Activated CD4-positive, alpha-beta T cell treated with anti-CD3 and anti-CD28 coated beads, Interleukin-2, Interleukin-4, amounts not matched to agents 100 ng/mL and 50 ng/mL, durations not matched to agents 16 hours and 8 hours (primary cell): ENCODE measurements at places on chromosomes 16 and 17.

DNA sequence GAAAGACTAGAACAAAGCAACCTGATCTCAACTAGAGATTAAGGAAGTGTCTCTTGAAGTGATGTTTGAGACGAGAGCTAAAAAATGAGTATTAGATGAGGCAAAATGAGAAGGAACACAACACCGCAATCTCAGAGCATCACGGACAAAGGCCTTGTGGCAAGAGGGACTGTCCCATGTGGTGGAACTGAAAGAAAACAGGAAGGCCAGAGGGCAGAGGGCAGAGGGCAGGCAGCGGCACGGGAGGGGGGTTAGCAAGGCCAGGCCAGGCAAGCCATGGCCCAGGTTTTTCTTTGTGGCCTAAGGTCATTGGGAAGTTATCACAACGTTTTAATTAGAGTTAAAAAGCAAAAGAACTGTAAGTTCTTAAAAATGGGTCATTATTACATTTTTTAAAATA is 22.5 kb downstream of the RPA1 start:
- no peak for DNase-seq

- DNase-seq: no peak
These were observed 492.0 kb upstream of the ERCC4 start for GRCh38 chr16:13427943-13428342.

DNA sequence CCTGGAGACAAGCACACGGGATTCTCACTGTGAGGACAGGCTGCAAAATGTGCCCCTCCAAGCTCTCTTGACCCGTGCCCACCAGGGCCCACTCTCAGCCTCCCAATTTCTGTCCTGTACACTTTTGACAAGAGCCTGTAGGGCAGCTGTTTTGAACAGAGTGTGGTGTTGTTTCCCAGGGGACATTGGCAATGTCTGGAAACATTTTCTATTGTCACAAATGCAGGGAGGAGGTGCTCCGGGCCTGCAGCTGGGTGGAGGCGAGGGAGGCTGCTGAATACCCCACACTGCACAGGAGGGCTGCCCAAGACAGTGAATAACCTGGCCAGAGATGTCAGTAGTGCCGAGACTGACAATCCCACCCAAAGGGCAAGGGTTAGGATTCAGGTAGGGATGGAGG is 10.5 kb downstream of the CEP295NL start:
- no peak for DNase-seq

- DNase-seq: no peak
These were observed 17.7 kb upstream of the RMI2 start for GRCh38 chr16:11327277-11328171.

GRCh38 chr16:53209877-53210276 is 155.1 kb downstream of the CHD9 start:
- no peak for DNase-seq

GRCh38 chr17:56737421-56738161 is 96.1 kb downstream of the C17orf67 start:
- DNase-seq: no peak

GRCh38 chr16:74605746-74606520 is 981 bp downstream of the GLG1 start:
- DNase-seq: no peak

- DNase-seq: no peak
These were observed 9.8 kb downstream of the TP53 start for GRCh38 chr17:7677388-7678067.

DNA sequence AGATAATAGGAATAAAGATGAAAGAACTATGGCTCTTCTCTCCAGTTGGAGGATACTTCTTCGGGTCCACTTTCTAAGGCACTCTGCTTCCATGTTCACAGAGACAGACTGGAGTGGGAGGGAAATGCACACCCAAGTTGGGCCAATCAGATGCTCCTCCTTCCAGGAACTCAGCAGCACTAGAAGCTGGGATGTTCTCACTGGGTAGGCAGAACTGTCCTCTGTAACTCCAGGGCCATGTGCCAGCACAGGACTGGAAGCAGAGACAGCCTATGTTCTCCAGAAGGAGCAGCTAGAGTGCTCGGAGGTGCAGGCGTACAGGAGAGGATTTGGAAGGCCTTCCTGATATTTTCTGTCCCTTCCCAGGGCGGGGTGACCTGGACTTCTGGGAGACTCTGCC is 49.9 kb upstream of the SREBF1 start:
- DNase-seq: no peak

DNA sequence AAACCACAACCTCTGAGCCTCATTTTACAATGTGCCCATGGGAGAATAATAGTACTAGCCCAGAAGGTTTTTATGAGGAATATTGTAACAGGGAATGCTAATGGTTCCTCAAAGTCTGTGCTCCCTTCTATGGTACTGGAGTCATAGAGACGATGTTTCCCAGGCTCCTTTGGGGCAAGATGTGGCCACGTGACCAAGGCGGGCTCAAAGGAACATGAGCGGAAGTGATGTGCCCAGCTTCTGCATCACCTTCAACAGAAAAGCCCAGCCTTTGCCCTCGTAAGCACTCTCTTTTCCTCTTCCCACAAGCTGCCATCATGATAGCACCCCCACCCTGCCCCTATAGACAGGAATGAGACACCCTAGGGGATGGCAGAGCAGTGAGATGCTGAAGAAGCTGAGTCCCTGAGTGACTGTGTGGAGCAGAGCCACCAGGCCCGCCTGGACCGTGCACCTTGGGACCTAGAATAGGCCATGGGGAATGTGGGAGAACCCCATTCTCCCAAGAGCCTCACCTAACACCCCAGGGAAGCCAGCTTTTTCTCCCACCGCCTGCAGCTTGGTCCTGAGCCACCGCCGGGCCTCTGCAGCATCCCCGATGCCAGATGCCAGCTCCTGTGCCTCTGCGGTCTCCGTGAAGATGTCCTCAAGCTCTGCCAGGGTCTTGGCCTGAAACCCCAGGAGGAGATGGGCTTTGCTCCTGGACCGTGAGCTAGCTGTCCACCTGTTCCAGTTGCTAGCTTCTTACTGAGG is 22.2 kb upstream of the PIK3R6 start:
- DNase-seq: no peak

GRCh38 chr16:19559242-19559910 is 3.9 kb downstream of the VPS35L start:
- peak; percentile 40 for DNase-seq

DNA sequence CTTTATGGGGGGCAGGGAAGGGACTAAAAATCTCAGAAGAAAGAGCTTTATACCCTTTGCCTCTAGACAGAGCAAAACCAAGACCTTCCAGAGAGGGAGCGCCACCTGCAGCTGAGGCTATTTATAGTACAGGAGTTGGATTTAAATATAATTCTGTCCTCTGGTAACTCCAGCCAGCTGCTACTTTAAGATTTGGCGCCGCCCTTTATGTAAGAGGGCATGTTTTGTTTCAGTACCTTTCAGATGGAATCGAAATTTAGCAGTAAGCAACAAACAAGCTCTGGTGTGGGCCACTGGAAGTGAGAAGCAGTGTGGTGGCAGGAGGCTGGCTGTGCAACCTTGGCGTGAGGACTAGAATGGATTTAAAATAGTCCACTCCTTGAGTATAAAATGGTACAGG is 5.2 kb upstream of the GUCY2D start:
- peak; percentile 33 for DNase-seq

- no peak for DNase-seq
These were observed 16.7 kb downstream of the MMP15 start for GRCh38 chr16:58042001-58042885.

DNA sequence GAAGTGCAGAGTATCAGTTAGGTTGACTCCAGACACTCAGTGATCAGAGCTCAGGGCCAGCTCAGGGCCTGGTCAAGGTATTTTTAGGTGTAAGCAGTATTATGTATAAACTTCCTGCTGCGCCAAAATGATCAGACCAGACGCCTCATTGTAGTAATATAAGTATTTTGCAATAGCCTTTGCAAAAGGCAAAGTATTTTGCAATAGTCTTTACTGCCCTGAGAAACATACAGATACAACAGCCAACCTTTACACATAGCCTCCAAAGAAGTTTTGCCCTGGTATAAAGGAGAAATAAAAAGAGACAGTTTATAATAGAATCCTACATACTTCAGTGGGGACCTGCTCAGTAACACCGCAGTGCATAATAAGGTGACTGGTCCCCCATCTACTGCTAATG is 333.0 kb upstream of the EEF2KMT start:
- no peak for DNase-seq

GRCh38 chr16:84063980-84064379 is 21.4 kb upstream of the SLC38A8 start:
- no peak for DNase-seq
